ENCODE measurements at places on chromosomes 6 and 20.
A peak's percentile ranks its signal among the peaks of the same experiment; 100 is the strongest.

DNA sequence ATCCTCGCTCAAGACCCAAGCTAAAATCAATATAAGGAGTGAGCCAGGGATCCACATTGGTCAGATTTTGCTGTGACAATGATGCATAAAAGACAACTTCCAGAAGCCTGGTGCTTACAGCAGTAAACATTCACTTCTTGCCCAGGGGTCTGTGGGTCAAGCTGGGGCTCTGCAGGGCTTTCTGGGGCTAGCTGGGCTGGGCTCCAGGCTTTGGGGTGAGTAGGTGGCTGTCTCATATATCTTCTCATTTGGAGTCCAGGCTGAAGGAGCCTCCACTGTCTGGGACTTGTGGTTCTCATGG is 25.8 kb upstream of the TOP1 start:
- no peak for DNase-seq

- no peak for DNase-seq
Measured at GRCh38 chr20:8880085-8880853, 188.6 kb upstream of the PLCB4 start.

- no peak for DNase-seq
Measured at GRCh38 chr6:77502981-77503380, 39.7 kb upstream of the HTR1B start.

GRCh38 chr6:139764498-139764986 is 390.1 kb upstream of the CITED2 start:
- DNase-seq, result peak; percentile 75

GRCh38 chr6:129936329-129937165 is 75.4 kb upstream of the TMEM244 start:
- peak; percentile 33 for DNase-seq

- DNase-seq, result no peak
Measured at GRCh38 chr20:62667530-62668440, 25.5 kb downstream of the SLCO4A1 start.

- DNase-seq, result no peak
Measured at GRCh38 chr6:99348288-99349170, 945 bp downstream of the FAXC start.

- DNase-seq, result peak; percentile 90
Measured at GRCh38 chr6:128569732-128570679, 49.6 kb upstream of the PTPRK start.

DNA sequence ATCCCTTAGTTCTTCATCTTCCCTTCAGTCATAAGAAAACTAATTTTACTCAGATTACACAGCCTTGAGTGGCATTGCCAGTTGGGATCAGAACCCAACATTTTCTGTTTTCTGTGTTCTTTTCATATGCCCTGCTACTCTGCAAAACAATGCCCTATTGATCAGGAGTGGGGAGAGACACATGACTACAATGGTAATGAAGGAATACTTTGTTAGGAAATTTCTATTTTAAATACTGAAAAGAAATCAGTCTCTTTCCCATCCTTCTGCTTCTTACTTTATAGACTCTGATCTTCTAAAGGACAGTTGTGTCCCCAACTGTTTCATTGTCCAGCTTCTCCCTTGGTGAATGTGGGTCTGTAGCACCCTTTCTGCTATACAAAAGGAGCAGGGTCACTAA is 5.5 kb upstream of the PKIB start:
- no peak for DNase-seq

DNA sequence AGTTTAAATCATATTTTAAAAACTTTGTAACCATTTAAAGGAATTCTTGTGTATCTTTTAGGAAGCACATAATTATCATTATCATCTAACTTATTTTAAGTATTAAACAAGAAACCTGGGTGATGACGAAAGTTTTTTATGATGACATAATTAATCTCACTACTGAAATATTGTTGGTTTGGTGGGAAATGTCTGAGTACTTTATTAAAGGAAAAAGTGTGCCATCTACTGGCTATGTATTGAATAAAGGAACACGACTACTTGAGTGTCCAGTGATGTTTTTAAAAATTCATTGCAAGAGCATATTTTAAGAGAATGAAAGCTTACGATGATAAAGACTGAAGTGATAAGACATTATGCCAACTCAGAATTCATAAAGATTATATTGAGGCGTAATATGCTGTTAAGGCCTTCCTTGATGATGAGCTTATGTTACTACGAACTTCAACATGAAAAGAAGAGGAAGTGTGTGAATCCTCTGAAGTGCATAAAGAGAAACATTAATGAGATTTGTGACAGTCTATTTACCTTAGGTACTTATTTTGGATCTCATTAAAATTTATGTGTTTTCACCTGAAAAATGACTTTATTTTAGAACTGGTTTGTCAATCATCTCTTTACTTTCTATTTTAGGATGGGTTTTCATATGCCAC is 12.0 kb upstream of the TRMT11 start:
- peak; percentile 54 for DNase-seq

DNA sequence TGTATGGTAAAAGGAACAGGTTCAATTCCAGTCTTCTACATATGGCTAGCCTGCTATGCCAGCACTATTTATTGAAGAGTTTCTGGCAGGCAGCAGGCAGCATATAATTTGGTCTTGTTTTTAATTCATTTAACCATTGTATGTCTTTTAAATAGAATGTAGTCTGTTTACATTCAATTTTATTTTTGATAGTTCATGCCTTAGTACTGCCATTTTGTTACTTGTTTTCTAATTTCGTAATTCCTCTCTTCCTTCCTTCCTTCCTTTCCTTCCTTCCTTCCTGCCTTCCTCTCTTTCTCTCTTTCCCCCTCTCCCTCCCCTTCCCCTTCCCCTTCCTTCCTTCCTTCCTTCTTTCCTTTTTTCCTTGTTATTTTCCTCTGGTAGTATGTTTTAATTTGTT is 17.6 kb upstream of the OR2J2 start:
- DNase-seq, result no peak

DNA sequence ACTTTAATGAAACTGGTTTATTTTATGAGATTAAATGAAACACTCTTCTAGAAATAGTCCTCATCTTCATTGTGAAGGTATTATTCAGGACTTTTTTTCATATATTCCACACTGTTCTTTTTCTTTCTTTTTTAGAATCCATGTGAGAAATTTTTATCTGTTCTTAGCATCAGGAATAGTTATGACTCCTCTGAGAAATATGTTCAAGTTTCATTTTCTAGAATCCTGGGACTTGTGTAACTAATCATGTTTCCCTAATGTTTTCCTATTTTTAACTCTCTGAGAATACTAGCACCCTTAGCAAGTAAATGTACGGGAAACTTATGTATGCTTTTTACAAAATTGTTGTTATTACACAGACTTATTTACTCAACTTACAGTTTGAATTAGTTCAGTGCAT is 407.8 kb downstream of the CBLN4 start:
- DNase-seq, result no peak

- no peak for DNase-seq
Measured at GRCh38 chr6:63731930-63732329, 96.3 kb downstream of the PHF3 start.

- DNase-seq, result no peak
Measured at GRCh38 chr6:19986691-19987438, 149.7 kb downstream of the ID4 start.

GRCh38 chr6:158834675-158835385 is 15.7 kb upstream of the EZR start:
- no peak for DNase-seq

DNA sequence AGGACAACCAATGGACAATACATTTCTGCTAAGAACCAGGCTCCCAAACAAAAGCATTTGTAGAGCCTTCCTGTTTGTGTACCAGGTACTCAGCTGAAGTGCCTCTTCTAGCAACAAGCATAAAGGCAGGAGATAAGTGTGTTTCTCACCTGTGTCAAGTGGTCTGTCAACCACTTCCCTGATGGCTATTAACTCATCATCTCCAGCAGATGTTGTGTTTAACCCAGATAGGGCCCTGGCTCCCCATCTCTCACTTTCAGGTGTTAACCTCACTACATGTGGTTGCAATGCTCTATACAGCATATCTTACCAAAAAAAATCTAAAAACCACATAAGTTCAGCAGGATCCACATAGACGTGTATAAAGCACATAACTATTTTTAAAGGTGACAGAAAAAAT is 9.6 kb upstream of the IL17A start:
- DNase-seq, result no peak

- no peak for DNase-seq
Measured at GRCh38 chr6:2843138-2843740, 1.6 kb upstream of the SERPINB1 start.

GRCh38 chr6:41712651-41713103 is 22.7 kb downstream of the TFEB start:
- no peak for DNase-seq

DNA sequence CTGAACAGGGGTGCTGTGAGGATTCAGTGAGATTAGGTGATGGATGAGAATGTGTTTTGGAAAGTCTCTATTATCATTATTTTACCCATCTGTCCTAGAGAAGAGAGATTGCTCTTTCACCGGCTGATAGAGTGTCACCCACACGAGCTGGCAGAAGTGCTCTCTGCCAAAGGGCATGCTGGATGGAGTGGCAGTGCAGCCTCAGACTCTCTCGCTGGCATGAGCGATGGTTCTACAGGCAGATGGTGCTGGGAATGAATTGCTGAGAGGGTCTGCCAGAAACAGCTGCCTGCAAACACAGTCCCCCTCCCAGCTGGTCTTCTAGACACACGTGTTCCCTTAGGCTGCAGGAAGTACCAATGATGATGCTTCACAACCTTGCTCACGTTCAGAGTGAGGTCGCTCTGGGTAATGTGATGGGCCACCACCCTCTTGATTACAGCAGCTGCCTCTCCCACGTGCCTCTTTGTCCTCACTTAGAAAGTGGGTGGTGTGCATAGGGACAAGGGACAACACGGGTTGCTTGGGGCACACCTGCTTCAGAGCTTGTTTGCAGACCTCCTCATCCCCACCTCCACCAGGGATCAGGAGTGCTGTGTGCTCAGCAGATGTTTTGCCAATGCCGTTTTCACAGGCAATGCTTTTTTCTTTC is 84.7 kb downstream of the FOXA2 start:
- no peak for DNase-seq

- no peak for DNase-seq
Measured at GRCh38 chr6:101876431-101876830, 482.9 kb downstream of the GRIK2 start.

DNA sequence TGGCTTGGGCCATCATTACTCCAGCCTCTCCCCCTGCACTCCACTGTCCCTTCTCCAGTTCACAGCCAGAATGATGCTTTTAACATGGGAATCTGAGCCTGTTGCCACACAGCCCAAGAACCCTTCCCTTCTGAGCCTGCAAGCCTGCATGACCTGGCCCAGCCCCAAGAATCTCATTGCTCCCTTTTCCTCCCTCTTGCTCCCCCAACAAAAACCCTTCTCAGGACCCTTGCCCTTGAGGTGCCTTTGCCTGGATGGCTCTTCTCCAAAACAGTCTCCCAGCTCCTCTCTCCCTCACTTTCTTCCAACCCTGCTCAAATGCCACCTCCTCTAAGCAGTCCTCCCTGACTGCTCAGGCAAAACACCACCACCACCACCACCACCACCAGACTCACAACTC is 157.2 kb downstream of the ANKRD60 start:
- no peak for DNase-seq

DNA sequence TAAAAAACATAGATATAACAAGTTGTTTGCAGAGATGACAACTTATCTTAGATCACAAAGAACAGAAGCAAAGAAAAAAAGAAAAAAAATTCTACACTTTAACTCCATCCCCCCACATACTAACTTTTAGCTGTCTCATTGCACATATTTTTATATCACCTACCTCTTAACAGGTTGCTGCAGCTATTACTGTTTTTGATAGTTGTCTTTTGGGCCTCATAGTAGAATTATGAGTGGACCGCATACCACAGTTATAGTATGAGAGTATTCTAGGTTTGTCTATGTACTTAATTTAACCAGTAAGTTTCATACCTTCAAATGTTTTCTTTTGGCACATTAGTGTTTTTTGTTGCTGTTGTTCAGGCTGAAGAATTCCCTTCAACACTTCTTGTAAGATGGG is 12.3 kb downstream of the RSPH3 start:
- no peak for DNase-seq

DNA sequence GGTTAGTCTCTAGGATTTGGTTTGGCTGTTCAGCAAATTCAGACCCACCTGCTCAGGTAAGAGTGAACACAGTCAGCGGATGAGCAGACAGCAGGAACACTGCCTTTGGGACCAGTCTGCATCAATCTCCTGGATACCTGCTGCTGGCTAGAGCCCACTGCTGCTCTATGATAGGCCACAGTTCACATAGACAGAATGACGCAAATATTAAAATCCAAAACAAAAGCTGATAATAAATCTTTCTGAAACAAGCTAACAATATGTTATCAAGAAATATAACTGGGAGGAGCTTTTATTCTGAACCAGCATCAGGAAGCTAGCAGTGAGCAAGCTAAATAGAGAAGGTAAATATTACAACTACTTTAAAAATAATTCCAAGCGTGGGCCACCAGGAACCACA is at the start of gene TAAR1:
TSS of gene TAAR1 (minus strand) at position 101 of the 400 bp plus-strand sequence. CDS start 13,179 bp downstream, outside the sequence.
- no peak for DNase-seq

DNA sequence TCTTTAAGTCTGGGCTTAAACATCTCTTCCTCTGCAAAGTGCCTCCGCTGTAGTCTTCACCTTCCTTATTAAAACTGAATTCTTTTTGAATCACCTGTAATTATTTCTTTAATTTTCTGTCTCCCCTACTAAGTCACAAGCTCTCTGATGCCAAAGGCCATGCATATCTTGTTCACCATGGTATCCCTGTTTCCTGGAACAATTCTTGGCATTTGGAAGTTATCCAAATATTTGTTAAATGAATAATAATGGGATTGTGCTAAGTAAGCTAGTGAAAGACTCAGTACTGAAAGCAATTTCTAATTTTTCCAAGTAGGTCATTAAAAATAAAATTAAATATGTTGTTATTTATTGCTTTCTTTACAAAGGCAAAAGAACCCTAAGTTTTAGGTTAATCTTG is 12.2 kb downstream of the SNAP91 start:
- no peak for DNase-seq

- DNase-seq, result no peak
Measured at GRCh38 chr20:48211847-48212246, 426.6 kb upstream of the SULF2 start.

- DNase-seq, result no peak
Measured at GRCh38 chr6:9732056-9732455, 682.8 kb downstream of the TFAP2A start.

GRCh38 chr6:99362678-99363268 is 13.3 kb upstream of the FAXC start:
- DNase-seq, result no peak

- DNase-seq, result no peak
Measured at GRCh38 chr6:144449218-144449617, 164.1 kb downstream of the UTRN start.

GRCh38 chr6:159893064-159893463 is 2.3 kb downstream of the MAS1 start:
- no peak for DNase-seq

- DNase-seq, result no peak
Measured at GRCh38 chr20:62287759-62288534, 14.8 kb upstream of the ADRM1 start.

GRCh38 chr6:24906314-24906713 is 29.4 kb downstream of the RIPOR2 start:
- DNase-seq, result no peak

Measured in GM03348 (cell line).